ENCODE measurements at places on chromosomes 3 and 15.

DNA sequence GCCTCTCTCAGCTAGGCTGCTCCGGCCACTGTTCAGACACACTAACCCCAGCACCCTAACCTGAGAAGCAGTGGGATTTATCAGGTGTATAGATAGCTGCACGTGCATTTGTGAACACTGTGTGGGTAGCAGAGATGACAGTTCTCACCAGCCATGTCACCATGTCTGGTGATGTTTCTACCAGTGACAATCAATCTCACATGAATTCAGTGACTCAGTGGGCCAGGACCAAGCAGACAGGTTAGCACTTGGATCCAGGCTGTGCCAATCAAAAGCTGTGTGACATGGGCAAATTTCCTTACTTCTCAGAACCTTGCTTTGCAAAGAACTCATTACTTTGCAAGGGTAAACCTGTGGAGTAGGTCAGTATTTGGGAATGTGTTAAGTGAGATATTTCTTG lies 65.3 kb upstream of the GATM start:
- DNase-seq, result no peak

- no peak for DNase-seq
Observed at GRCh38 chr3:113454630-113455029, 13.3 kb upstream of the CFAP44 start.

DNA sequence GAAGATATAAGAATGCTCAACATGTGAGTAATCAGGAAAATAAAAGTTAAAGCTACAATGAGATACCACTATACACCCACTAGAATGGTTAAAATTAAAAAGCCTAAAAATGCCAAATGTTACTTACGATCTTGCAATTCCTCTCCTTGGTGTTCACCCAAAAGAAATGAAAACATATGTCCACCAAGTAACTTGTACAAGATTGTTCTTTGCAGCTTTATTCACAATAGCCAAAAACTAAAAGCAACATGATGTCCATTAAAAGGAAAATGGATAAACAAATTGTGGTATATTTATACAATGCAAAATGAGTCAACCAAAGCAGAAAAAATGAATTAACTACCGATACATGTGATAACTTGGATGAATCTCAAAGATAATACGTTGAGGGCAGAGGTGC lies 301.6 kb upstream of the THBS1 start:
- DNase-seq, result no peak

DNA sequence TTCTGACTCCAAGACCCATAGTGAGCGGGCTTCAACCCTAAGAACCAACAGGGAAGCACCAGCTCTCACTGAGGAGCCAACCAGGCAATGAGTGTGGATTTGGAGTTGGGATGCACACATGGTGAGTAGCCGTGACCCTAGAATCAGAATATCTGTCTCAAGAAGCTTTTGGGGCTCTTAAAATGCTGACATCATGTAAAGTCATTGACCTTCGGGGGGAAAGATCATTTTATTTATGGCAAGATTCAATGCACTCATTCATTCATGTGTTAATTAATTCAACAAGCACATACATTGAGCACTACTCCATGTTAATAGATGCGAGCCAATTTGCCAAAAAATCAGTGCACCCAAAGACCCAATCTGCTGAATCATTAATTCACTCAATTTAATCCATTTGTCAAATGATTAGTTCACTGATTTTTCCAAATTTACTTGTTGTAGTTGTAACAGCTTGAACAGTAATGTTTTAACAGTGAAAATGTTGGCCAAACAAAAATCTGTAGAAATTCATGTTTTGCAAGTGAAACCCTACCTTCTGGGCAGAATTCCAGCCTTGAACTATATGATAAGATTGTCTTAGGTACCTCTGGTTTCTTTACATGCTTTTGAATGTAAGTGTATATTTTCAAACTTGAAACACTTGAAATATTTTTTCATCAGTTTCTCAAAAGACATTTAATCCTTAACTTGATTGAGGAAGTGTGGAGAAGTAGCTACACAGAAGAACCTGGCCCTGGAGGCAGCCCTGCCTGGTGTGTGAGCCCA lies 29.8 kb upstream of the LACTB start:
- no peak for DNase-seq

GRCh38 chr3:50204804-50205412 lies at the start of gene SLC38A3:
SLC38A3 (plus strand) TSS chr3:50205271; CDS start chr3:50214200, 8,929 bp downstream.
- DNase-seq, result no peak

GRCh38 chr3:120554812-120555606 lies 41.1 kb upstream of the NDUFB4 start:
- no peak for DNase-seq

- DNase-seq, result no peak
Observed at GRCh38 chr15:33104212-33104611, 90.3 kb downstream of the FMN1 start.

DNA sequence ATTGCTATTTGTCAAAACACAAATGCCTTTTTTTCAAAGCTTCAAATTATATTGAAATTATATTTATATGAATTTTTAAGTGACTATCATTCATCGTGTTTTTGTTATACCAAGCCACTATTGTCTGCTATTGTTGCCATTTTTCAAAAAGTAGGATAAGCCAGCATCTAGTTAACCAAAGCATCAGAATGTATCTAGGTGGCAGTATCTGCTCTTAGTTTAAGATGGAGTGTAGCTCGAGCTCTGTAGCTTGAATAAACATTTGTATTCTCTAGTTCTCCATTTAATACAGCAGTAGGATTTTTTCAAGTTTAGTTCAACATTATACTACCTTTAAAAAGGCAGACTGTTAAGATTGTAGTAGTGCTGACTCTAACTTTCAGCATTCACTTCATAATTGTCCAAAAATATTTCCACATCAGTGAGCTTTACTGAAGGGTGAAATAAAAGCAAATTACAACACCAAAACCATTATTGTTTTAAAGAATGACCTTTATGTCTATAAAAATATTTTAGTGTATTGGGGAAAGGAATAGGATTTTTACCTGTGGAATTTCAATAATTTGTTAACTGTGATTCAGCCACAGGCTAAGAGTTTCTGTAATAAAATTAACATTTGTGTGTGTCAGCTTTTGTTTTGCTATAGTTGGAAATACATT lies 19.6 kb upstream of the C15orf61 start:
- no peak for DNase-seq

GRCh38 chr15:70308735-70309434 lies 211.2 kb upstream of the TLE3 start:
- no peak for DNase-seq

GRCh38 chr3:138389841-138390581 lies 41.6 kb downstream of the MRAS start:
- no peak for DNase-seq

DNA sequence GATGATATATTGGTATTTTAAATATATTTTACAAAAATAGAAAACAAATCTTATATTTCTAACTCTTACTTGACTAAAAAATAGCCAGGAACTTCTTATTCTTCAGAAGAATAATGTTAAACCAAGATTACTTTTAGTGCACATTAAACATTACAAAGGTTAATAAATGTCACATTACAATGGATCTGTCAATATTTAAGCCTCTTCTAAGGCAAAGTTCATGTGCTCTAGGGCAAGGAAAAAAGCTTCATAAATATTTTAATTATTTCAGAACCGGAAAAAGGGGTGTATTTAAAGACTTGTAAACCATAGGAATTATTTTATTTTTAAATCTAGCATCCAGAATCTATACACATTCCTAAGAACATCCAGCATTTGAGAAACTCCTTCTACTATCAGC lies 166.9 kb upstream of the ROBO2 start:
- DNase-seq, result no peak

- DNase-seq, result no peak
Observed at GRCh38 chr3:196694202-196694638, 17.8 kb downstream of the CEP19 start.

DNA sequence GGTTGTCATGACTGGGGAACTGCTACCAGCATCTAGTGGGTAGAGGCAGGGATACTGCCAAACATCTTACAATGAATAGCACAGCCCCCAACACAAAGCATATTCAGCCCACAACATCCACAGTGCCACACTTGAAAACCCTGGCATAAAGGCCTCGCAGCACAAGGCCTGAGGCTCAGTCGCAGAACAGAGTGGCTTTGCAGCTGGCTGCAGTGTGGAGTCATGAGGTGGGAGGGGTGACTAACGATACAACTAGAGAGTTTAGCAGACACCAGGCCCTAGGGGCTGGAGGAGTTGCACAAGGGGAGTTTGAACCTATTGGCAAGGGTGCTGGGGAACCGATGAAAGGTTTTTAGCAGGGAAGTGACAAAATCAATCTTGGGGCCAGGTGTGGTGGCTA lies 32.1 kb downstream of the GRK7 start:
- DNase-seq, result no peak

DNA sequence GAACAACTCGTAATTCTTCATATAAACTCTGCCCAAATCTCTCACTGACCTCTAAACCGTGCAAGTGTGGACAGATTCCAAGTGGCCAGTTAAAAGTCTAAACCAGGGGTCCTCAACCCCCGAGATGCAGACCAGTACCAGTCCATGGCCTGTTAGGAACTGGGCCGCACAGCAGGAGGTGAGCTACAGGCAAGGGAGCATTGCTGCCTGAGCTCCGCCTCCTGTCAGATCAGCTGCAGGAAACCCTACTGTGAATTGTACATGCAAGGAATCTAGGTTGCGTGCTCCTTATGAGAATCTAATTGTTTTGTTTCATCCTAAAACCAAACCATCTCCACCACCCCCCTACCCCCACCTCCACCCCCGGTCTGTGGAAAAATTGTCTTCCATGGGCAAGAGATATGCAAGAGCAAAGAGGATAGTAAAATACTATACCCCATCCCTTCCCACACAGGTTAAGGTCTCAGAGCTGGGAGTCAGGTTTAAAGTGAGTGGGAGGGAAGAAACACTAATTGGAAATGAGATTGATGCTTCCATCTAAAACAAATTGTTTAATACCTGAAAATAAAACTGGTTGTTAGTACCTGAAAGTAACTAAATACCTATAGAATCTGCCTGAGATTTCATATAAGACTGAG lies 54.0 kb downstream of the POLQ start:
- DNase-seq, result no peak

All from dorsolateral prefrontal cortex (tissue), 122 donors.